Activated CD4-positive, CD25-positive, alpha-beta regulatory T cell treated with anti-CD3 and anti-CD28 coated beads, Interleukin-2, amount 50 U/mL, for 16 hours (primary cell): ENCODE measurements at places on chromosomes 12 and 14.

- no peak for DNase-seq
These were observed 1.3 kb downstream of the LRRK2 start for GRCh38 chr12:40225984-40226602.

GRCh38 chr12:95473231-95473883 is 595 bp upstream of the METAP2 start:
- DNase-seq = no peak

DNA sequence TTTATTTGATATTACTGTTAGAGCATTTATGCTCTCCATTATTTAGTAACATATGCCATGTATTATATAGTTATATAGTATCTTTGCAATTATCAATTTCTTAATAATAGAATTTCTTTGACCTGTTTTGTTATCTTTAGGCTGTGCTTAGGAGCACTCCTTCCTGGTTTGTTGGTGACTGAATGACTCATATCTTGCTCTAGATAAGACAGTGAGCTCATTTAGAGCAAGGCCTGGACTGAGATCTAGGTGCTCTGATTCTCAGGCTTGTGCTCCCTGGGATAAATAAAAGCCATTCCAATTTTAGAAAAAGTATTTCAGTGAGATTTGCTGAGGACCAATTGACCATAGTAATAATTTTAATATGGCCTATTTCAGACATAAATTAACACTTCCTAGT is 951.2 kb downstream of the FLRT2 start:
- no peak for DNase-seq

GRCh38 chr14:96423446-96424108 is 31.6 kb downstream of the AK7 start:
- DNase-seq = no peak

DNA sequence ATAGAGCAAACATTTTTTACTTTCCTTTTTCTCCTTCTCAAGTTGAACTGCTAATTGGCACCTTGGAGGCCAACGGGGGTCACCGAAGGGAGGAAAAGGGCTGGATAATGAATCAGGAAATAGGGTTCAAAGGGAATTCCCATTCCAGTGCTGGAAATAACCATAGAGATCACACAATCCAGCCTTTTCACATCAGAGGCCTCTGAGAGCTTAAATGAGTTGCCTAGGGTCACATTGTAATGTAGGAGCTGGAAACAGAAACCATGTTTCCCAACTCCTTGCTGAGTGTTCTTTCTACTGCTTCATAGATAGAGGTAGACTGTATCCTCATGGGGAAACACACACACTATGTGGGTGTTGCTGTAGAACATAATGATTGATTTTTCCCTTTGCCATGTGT is 60.6 kb upstream of the DDHD1 start:
- DNase-seq = no peak

GRCh38 chr14:103155010-103155409 is 31.7 kb downstream of the TNFAIP2 start:
- DNase-seq = no peak

DNA sequence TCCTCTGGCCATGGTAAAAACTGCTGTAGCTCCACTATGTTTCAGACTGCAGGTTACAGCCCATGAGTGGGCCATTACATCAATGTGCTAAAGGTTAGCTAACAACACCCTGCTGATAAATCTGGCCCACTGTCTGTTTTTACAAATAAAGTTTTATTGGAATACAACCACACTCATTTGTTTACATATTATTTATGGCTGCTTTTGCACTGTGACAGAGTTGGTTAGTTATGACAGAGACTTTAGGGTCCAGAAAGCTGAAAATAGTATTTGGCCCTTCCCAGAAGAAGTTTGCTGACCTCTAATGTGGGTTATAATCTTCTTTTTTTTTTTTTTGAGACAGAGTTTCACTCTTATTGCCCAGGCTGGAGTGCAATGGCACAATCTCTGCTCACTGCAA is 134.2 kb upstream of the PWP1 start:
- DNase-seq = no peak
